NCI-H1436 (cell line): ENCODE measurements at places on chromosomes 6 and 20.

- no peak for DNase-seq
Observed at GRCh38 chr6:10033223-10033829, 381.5 kb downstream of the TFAP2A start.

GRCh38 chr6:107578642-107579341 is 88.9 kb downstream of the SOBP start:
- no peak for DNase-seq

DNA sequence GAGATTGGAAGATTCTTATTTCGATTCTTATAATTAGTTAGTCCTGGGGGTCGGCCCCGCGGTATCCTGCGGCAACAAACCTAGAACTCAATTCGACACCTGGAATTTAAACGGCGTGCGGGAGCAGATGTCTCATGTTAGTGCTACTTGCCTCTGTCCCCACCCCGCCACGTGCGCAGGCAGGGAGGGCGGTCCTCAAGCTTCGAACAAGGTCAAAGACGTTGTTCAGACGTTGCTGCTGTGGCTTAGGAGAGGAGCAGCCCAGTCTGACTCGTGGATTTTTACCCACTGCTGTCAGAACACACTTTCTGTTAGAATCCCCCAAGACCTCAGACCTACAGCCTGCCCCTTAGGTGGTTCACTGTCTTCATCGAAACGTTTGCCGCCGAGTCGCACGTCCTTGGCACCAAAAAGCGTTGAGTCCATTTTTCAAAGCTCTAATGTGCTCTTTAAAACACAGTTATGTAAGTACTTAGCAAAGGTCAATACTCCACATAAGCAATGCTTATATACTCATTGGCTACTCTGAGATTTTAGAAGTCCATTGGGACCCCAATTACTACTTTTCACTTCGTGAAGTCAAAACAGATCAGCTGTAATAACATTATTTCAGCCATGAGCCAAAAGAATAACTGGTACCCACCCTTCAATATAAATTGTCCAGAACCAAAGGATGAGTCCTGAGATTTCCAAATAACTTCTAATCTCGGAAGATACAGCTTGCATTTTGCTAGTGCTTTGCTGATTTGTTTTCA is 2.7 kb upstream of the C6orf62 start:
- DNase-seq, result peak; percentile 93

GRCh38 chr6:11193434-11193833 is 39.0 kb downstream of the NEDD9 start:
- DNase-seq, result no peak

DNA sequence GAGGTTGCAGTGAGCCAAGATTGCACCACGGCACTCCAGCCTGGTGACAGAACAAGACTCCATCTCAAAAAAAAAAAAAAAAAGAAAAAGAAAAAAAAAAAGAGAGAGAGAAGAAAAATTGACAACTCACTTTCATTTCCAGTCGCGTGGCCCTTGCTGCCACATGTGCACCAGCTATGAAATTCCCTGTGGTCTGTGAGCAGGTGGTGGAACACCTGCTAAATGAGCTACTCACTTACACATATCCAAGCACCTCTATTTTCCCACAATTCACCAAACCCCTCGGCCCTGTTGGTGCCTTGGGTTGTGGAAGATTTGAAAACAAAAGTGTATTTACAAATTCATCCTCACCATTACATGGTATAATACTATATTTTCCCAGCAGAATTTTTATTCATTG is 105.2 kb upstream of the ASF1A start:
- DNase-seq, result no peak

- DNase-seq, result no peak
Observed at GRCh38 chr20:20713244-20713765, 861 bp upstream of the RALGAPA2 start.

GRCh38 chr6:73830119-73830518 is 134.1 kb downstream of the CD109 start:
- no peak for DNase-seq

GRCh38 chr20:41657655-41658054 is 39.5 kb upstream of the CHD6 start:
- DNase-seq, result no peak

GRCh38 chr20:38670786-38671185 is 53.5 kb upstream of the SLC32A1 start:
- no peak for DNase-seq

DNA sequence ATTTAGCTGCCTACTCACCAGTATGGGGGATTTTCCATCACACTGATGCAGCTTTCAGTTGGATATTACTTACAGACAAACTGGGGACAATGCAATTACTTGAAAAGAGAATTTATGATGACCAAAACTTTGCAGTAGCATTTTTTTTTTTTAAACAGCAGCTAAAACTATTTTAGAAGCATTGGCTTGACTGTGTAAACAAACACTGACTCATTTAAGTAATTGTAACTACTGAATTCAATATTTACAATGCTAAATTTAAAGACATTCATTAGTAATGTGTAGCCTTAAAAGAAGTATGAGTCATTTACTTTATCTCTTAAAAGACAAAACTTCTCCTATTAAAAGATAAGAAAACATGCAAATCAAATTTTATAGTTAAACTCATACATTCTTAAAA is 295.9 kb upstream of the FERMT1 start:
- DNase-seq, result no peak

DNA sequence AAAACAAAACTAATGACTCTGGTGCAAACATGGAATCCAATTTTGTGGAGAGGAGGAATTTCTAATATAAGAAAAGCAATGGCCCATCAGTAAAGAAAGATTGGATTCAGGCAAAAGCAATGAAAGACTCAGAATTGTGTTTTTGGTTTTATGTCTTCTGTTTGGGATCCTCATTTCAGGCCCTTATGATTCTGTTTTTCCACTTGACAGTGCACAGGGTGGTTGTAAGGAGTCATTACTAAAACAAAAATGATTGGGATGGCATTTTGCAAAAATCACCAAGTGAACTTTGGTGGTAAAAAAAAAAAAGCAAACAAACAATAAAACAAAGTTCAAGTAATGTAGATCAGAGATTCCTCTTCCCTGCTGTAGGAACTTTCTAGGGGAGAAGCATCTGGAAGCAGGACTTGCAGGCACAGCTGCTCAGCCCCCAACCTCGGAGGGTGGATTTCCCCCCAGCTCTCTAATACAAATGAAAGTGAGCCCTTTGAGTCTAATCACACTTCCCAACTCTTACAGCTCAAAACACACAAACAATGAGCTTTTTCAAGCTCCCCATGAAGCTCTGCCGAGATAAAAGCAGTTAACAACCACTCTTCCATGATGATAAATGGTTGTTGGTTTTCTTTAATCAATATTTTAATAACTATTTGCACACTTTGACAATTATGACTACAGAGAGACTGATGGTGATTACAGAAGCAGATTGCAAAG is 177.7 kb downstream of the ZDHHC14 start:
- DNase-seq, result no peak

GRCh38 chr6:167655174-167655821 is 171.4 kb upstream of the AFDN start:
- no peak for DNase-seq

DNA sequence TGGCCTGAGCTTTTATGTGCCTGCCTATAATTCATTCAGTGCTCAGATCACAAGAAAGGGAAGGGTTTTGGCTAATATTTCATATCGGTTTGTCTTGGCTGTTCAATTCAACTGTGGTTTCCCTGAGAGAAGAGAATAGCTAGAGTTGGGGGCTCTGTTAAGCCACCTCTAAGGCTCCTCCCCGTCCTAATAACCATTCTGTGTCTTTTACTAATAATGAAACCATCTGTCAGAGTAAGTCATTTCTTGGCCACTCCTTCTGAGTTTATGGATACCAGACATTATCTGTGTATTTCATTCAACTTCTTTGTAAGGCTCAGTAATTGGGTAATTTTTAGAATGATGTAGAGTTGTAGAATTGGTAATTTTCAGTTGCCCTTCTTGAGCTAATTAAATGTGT is 5.2 kb downstream of the STX11 start:
- no peak for DNase-seq

- no peak for DNase-seq
Observed at GRCh38 chr6:127567476-127567875, 9.5 kb upstream of the C6orf58 start.

GRCh38 chr6:107313776-107314175 is 145.6 kb downstream of the PDSS2 start:
- no peak for DNase-seq

- DNase-seq, result no peak
Observed at GRCh38 chr6:103895136-103895535, 964.6 kb downstream of the HACE1 start.

DNA sequence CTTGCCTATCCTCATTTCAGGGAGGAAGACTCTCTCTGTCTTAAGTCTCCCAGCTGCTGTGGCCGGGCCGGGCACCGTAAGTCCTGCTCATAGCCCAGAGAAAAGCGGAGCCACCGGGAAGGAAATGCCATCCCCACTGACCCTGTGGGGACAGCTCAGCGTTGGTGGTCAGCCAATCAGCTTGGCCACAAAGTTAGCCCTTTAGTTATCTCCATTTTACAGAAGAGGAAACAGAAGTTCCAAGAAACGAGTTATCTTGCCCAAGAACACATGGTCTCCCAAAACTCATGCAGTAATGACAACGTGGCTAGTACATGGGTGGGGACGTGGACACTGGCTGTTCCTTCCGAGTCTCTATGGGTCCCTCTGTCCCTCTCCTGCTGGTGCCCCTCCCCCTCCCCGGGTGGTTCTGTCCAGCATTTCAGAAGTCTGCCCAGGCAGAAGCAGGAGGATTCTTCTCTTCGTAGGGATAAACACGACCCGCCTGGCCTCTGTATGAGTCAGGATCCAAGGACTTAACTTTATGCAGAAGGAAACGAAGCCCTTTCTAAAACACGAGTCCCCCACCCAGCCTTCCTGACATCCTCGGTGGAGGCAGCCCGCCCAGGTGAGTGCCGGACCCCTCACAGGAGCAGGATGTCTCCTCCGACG is 273.8 kb downstream of the CDH4 start:
- DNase-seq, result no peak

GRCh38 chr20:5372371-5372770 is 55.6 kb upstream of the PROKR2 start:
- DNase-seq, result no peak

DNA sequence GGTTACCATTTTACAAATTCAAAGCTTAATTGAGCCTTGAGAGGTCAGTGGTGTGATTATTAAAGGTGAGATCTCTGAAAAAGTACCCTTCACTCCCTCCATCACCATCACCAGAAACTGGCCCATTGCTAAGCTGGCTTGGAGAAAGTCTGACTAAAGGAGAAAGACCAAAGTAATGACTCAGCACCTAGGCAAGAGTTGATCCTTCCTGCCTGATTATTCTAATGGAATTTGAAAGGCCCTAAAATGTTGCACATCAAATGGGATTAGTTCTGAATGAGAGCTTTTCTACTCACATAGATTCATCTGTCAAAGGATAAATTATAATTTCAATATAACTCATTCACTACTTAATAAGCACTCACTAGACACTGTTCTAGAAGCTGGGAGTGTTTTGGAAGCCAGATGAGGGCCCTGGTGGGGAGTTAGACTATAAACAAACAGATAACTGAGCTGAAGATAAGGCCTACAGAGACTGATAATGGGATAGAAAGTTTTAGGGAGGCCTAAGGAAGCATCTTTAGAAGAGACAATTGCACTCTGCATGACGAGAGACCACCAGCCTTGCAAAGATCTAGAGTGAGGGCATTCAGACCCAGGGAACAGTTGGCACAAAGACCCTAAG is 366.7 kb downstream of the SYNE1 start:
- no peak for DNase-seq
